Stimulated activated CD4-positive, alpha-beta T cell treated with anti-CD3 and anti-CD28 coated beads, TNF-alpha, amount 100 ng/mL, for 1 hour (primary cell): ENCODE measurements at places on chromosomes 6 and 20.

- no peak for DNase-seq
Observed at GRCh38 chr6:113219783-113220182, 637.4 kb upstream of the MARCKS start.

DNA sequence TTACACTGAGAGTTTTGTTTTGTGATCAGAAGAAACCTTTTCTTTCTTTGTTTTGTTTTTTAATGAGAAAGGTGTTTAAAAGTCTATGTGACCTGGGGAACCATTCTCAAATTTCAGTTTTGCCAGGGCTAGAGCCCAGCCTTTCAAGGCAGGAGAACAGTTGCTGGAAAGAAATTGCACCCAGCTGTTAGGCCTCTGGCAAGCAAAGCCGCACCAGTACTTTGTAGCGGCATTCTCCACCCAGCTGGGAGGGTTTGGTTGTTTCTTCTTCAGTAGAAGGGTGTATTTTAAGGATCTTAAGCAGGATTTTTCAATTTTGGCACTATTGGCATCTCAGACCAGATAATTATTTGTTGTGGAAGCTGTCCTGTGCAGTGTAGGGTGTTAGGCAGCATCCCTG is 16.6 kb upstream of the MAPK13 start:
- DNase-seq: no peak

- DNase-seq: no peak
Observed at GRCh38 chr6:91477688-91478087, 890.8 kb upstream of the MAP3K7 start.

DNA sequence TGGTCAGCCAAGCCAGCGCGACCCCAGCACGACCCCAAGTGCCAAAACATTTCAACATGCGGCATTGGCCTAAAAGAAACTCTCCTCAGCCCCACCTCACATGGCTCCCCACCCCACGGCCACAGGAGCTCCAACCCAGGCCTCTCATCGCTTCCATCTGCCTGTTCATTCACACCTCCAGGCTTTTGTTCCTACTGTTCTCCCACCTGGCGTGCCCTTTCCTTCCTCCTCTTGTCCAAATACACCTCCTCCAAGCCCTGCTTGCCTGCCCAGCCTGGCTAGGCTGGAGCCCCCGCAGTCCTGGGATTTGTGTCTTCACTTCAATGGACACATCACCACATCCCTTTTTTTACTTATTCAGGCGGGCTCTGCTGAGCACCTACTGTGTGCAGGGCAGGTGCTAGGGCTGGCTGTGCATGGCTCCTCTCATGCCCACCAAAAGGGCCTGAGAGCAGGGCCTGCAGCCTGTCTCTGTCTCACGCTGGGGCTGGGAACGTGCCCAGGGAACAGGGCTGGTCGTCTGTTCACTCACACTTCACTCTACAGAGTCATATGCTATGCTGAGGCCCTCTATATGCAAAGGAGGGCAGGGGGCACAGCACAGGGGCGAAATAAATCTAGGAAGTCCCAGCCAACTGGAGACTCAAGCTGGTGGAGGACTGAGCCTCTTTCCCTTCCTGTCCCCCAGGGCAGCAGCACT is 61.1 kb downstream of the GRM4 start:
- DNase-seq: no peak

- DNase-seq: no peak
Observed at GRCh38 chr6:134707342-134708031, 242.4 kb downstream of the ALDH8A1 start.

DNA sequence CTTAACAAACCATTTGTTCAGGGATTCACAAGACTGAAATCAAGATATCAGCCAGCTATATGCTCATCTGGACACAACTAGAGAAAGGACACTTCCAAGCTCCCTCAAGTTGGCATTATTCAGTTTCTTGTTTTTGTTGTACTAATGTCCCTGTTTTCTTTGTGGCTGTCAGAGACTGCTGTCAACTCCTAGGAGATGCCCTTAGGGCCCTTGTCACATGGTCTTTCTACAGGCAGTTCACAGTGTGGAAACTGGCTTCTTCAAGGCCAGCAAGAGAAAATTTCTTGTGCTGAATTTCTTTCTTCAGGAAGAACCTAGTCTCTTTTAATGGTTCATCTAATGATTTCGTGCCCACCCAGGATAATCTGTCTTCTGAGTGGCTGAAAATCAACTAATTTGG is 677.2 kb upstream of the MAN1A1 start:
- DNase-seq: no peak

DNA sequence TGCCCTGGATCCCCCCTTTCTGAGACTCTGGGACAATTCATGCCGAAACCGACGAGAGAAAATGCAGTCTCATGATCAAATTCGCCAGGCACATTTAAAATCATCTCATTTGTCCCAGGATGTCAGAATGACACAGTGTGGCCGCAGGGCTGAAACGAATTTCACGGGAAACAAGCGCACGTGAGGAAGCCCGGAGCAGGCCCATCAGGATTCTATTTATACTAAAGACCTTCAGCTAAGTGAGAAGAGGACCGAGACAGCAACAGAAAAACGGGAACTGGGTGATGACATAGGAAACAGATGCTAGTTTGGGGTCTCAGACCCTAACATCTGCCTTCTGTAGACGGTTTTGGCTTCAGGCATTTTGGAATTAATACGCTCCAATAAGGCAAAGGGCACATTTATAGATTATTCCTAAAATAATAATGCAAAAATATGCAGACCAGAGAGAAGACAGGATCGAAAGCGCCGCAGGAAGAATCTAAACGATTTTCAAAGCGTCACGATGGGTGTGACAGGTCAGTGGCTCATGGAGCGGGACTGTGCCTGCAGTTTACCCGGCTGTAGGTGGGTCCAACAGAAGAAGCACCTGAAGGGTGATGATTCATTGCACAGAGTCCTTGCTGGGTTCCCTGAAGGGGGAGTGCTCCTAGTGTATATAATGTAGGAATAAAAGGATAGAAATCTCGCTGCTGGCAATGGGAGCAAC is 80.8 kb upstream of the MPC1 start:
- DNase-seq: no peak

DNA sequence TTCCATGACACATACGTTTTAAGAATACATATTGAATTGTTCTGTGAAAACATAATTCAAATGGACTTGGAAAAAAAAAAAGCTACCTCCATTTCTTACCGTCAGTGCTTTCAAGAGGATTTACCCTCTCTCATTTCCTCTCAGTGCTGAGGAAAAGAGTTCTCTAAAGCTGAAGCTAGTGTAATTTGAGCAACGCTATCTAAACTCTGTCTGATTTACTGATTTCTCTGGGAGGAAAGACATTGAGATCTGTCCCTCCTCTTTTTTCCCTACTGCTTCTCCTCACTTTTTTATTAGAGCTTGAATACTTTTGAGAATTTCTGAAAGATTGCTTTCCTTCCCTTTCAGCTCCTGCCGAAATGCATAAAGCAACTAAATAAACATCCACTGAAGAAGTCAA is 41.2 kb upstream of the GRIK2 start:
- no peak for DNase-seq

DNA sequence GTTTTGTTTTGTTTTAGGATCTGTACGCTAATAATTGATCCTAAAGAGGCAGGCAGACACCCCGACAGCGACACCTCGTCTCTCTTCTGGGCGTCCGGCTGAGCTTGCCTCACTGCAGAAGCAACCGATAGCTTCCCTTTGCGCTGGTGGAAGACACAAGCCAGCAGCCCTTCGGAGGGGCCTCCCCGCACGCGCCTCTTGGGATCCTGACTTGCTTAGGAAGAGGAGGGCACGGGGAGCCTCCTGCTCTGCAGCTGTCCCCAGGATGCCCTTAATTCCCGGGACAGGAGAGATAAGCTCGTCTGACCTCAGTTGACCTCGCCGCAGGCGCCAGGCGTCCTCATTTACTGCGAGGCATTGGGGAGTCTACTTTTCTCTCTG is 94.0 kb downstream of the CD83 start:
- DNase-seq: peak; percentile 6

DNA sequence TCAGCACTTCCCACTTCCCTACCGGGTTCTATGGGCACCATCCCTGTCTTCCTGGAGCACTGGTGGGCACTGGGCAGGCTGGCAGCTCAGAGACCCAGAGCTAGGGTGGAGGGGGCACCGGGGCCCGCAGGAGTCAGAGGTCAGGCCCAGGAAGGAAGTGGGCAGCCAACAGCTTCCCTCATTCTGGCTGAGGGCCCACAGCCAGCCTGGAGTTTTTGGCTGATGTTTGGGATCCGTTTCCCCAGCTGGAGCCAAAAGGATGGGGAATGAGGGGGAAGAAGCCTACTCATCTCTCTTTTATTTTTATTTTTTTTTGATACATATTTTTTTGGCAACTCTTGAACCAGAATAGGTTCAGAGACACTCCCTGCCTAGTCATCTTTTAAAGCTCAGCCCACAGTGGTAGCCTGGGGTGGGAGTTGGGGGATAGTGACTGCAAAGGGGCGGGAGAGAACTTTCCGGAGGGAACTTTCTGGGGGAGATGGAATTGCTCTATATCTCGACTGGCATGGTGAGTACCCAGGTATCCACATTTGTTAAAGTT is 54.2 kb upstream of the MLN start:
- no peak for DNase-seq

DNA sequence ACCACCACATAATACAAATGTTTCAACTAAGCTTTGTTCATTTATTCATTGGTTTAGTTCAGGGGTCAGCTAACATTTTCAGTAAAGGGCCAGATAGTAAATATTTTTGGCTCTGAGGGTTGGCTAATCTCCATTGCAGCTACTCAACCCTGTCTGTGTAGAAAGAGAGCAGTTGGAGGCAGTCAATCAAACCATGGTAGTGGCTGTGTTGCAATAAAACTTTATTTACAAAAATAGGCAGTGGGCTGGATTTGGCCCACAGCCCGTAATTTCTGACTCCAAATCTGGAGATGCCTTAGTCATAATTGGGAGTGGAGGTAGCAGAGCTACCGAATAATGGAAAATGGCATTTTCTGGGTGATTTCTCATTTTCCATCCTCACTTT is 242.5 kb upstream of the ZFP64 start:
- no peak for DNase-seq

- no peak for DNase-seq
Observed at GRCh38 chr20:51420111-51420510, 122.4 kb downstream of the NFATC2 start.

- no peak for DNase-seq
Observed at GRCh38 chr6:37068356-37069270, 63.2 kb downstream of the FGD2 start.

GRCh38 chr6:157263881-157264397 is 59.4 kb downstream of the TMEM242 start:
- DNase-seq: no peak

- DNase-seq: no peak
Observed at GRCh38 chr20:51487076-51487475, 55.4 kb downstream of the NFATC2 start.

- no peak for DNase-seq
Observed at GRCh38 chr6:107485157-107485556, 4.8 kb upstream of the SOBP start.

- no peak for DNase-seq
Observed at GRCh38 chr6:69866351-69866769, at the start of gene COL19A1. TSS of gene COL19A1 (plus strand) at chr6:69866556. CDS start at chr6:69879568, 13,012 bp downstream.

DNA sequence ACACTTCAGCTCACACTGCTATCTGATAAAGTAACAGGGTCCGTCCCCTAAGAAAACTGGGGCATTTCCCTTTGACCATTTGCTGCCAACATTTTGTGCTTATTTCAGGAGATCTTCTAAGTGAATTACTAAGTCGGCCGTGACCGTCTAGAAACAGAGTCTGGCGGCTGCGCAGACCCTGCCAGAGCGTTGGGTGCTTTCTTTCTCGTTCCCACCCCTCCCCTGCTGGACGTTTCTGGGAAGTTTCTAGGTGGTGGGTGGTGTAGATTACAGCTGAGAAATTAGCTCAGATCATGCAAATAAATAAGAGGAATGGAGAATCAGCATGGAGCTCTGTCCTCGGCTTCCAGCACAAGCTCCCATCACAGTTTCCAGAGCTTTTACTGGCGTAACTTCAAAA is 128.1 kb downstream of the MYLK4 start:
- no peak for DNase-seq

- DNase-seq: no peak
Observed at GRCh38 chr6:144547409-144547808, 262.3 kb downstream of the UTRN start.

DNA sequence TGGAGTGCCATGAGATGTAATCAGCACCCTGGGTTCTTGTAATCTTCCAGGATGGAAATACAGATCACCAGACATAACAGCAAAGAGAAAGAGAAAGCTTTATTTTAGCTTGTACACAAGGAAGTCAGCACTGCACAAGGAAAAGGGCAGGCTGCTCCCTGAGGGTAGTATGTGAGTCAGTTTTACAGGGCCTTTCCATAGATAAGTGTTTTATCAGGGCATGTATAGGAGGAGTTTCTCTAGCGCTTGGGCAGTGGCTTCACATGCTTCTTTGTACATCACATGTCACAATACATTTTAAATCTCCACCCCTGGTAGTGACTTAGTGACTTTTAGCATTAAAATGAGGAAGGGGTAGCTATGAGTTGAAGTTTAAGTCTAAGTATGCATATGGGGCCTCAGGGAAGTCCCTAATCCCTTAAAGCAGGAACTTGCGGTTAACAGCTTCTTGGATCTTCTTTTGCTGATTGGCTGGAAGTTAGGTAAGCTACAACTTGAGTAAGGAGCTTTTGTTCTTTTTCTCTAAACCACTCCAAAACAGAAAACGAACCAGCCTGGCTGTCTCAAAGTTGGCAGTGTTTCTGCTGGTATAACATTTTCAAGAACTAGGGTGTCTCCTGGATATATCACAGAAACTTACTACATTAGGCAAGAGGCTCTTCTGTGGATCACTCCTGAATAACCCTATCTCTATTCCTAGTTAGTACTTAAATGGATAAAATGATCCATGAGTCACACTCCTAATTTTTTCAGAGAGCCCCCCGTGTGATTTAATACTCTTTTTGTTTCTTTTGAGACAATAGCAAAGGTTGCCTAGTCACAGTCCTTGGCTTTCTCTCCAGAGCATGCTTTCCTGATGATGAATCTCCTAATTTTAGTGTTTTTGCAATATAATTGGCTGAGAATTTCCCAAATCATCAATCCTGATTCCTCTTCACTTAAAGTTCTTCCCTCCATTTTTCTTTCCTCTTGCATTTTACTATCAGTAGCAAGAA is 60.2 kb downstream of the MRAP2 start:
- DNase-seq: no peak

GRCh38 chr6:150342126-150342525 is 26.7 kb upstream of the IYD start:
- no peak for DNase-seq

DNA sequence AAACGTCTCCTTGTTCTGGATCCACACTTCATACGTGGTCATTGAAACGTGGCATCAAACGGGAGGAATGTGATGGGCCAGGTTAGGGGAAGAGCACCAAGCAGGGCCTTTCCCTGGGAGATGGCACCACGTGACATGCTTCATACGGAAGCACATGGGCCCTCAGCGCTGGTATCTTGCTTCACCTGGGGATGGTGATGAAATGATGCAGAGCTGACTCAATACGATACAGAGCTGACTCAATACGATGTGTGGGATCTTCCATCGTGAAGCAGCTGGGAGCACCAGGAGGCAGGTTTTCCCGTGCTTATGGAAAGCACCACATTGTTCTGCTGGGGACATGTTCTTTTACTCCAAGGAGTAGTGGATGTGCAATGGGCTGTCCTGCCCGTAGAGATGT is 22.5 kb upstream of the TAGAP start:
- no peak for DNase-seq

DNA sequence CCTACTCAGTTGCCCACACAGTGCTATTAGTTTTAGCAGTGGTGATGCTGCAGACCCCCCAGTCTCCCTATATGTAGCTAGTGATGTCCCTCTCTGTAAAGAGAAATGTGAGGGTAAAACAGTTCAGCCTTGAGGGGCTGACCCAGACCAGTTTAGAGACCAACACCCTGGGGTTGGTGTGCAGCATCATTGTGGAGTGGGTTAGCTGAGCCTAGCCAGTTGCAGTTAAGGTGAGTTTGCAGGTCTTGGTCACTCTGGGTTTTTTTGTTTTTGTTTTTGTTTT is 401 bp upstream of the B3GALT4 start:
- DNase-seq: no peak

GRCh38 chr6:160510199-160510598 is 153.9 kb downstream of the LPA start:
- no peak for DNase-seq
